ENCODE measurements at places on chromosomes 4 and X.

DNA sequence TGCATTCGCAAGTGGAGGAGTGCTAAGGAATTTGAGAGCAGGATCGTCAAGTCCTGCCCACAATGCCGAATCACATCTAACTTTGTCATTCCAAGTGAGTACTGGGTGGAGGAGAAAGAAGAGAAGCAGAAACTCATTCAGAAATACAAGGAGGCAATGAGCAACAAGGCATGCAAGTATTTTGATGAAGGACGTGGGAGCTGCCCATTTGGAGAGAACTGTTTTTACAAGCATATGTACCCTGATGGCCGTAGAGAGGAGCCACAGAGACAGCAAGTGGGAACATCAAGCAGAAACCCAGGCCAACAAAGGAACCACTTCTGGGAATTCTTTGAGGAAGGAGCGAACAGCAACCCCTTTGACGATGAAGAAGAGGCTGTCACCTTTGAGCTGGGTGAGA lies 100.2 kb upstream of the MED14 start:
- DNase-seq: no peak

- DNase-seq: no peak
These were observed 224.1 kb upstream of the FGF16 start for GRCh38 chrX:77223046-77223445.

GRCh38 chrX:40452031-40452430 lies 128.7 kb upstream of the ATP6AP2 start:
- DNase-seq: no peak

DNA sequence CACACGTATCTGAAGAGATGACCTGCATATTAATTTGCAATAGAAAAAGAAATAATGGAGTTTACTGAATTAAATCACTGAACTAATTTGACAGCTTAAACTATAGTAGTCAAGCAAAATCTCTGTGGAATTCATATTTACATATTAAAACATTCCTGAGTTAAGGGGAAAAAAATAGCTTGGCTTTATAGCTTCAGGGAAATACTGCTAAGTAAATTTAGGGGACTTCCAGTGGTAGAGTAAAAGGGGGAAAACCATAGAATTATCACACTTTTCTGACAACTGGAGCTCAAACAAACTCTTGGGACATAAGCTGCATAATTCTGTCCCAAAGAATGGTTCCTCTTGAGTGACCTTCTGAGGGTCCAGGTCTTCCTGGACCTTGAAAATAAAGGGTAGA lies 28.6 kb upstream of the CCNI start:
- no peak for DNase-seq

DNA sequence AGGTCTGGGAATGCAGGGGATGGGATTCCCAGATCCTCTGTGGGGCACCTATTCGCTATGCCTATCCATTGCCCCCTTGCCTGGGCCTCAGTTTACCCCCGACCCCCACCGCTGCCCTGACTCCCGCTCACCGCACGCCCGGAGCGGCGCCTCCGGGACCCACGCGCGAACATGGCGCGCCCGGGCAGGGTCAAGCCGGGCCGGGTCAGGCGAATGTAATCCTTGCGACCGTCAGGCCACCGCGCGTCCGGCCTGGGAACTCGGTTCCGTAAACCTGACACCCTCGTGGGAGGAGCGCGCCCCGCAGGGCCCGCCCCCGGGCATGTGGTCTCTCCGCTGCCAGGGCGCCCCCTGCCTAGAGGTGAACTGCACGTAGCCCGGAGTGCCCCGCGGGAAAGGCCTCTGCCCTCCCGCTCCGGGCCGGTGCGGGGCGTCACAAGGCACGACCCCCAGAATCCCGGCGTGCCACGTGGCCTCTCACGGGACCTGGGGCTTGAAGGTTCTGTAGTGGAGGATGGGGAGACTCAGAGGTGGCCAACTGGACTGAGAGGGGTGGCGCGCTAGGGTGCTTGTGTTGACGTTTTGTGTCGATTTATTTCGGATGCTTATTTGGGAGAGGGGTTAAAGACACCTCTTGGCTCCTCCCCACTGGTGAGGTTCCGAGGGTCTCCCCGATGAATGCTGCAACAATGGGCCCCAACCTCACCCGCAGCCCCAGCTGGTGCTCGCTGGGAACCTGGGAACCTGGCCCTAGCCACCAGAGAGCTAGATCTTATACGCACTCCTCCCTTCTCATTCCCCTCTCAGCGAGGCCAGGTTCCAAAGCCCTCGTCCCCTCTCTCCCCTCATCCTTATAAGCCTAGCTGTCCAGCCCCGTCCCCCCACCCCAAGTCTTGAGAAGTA lies at the start of gene PRICKLE3:
Gene PRICKLE3, minus strand, starts transcription at position 249 of the 903 bp plus-strand sequence. Its CDS starts 76 bp downstream, at position 173.
- DNase-seq: peak; percentile 44

GRCh38 chrX:43345166-43345565 lies 310.9 kb upstream of the MAOA start:
- DNase-seq: no peak

DNA sequence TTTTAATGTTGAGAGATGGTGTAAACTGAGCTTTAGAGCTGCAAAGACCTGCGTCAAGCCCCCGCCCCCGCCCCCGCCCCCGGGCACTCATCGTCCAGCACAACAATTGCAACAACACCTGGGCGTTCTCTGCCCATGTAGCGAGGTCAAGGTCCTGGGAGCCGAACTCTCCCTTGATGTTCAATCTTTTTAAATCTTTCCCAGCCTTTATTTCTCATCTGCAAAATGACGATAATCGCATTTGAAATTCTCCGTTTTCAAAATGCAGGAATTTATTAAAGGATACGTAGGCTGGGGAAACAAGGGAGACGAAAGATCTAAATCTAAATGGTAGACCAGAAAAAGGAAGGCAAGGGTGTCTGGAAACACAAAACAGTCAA lies 648 bp upstream of the MSMO1 start:
- no peak for DNase-seq

GRCh38 chr4:85557016-85557901 lies 82.3 kb downstream of the ARHGAP24 start:
- DNase-seq: no peak

GRCh38 chrX:16826207-16826606 lies 39.9 kb downstream of the TXLNG start:
- no peak for DNase-seq

DNA sequence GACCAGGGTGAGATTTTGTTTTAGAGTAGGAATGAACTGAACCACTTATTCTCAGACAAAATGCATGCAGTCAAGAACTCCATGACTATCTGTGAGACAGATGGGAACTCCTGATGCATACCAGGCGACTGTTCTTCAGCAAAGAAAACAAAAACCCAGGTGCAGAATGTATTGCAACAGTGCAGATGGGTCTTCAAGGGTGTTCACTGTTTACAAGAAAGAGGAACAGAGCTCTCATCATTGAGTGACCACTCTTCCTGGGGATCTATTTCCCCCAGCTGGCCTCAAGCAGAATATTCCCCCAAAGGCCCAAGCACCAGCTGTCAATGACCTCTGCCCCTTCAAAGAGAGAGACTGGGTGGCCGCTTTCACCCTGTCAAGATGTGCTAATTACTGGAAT lies 39.7 kb upstream of the BMP3 start:
- DNase-seq: no peak

- DNase-seq: no peak
These were observed 33.2 kb upstream of the PLAC1 start for GRCh38 chrX:134691453-134691852.

- no peak for DNase-seq
These were observed 16.5 kb upstream of the SLC25A43 start for GRCh38 chrX:119382606-119383005.

DNA sequence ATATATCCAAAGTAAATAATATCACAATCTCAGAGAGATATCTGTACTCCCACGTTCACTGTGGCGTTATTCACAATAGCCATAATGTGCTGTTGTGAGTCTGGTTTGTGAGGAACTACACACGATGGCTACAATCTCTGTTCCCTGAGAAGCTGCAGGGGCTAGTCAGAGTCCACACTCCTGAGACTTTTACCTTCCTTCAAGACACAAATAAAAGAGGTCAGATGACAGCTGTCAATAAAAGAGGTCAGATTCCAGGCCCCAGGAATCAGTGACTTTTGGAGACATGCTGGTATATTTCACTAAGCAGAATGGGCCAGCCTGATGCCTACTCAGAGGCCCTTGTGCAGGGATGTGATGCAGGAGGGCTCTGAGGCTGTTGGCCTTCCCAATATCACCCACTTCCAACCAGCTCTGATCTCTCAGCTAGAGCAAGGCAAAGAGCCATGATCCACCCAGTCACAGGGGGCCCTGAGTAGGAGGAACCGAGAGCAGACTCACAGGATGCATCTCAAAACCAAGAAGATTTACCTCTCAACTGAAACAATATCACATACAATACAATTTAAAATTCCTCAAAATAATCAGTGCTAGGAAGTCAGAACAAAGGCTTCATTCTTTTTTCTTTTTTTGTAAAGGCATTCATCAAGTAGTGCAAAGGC lies 13.8 kb downstream of the FRYL start:
- DNase-seq: no peak

- DNase-seq: no peak
These were observed 75.3 kb upstream of the PUDP start for GRCh38 chrX:7223271-7223670.

DNA sequence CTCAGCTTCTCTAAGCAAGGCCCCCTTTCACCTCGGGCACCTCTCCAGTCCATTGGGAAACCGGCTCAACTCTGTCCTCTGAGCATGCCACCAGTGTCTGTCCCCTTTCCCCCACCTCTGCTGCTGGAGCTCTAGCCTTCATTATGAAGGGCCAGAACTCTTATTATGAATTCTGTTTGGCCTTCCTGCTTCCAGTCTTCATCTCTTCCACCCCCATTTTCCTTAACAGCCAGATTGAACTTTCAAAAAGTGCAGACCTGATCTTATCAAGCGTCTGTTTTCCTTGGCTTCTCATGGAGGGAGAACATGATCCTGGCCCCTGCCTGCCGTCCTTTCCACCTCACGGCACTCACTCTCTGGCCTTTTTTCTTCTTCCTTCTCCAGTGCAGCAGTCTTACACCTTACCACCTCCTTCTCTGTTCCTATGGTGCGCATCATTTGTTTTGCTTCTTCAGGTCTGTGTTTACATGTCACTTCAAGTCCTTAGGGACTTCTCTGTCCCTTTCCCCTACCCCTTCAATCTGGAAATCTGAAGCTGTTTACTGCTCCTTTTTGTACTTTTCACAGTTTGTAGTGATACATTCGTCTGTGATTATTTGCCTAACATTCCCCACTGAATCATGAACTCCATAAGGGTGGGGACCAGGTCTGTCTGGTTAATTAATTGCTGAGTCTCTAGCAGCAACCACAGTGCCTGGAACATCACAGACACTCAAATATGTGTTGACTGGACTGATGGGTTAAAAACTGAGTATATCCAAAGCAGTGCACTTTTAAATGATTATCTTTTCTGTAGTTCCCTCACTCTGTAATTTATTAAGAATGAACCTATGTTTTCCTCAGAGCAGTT lies 55.8 kb downstream of the FNIP2 start:
- DNase-seq: no peak
